Activated CD4-positive, alpha-beta T cell treated with anti-CD3 and anti-CD28 coated beads, Interleukin-2, amount 10 ng/mL, durations not matched to agents 24 days and 14 days (primary cell): ENCODE measurements at places on chromosomes 1 and 21. TPM values are rescaled to one million over a fixed set of nuclear protein-coding genes. Genes with fewer than 3 reads are reported as not detected.

Gene SAMD13
- total RNA-seq: 0.21 TPM in 1 of 2 replicates, not detected in the other

DNA sequence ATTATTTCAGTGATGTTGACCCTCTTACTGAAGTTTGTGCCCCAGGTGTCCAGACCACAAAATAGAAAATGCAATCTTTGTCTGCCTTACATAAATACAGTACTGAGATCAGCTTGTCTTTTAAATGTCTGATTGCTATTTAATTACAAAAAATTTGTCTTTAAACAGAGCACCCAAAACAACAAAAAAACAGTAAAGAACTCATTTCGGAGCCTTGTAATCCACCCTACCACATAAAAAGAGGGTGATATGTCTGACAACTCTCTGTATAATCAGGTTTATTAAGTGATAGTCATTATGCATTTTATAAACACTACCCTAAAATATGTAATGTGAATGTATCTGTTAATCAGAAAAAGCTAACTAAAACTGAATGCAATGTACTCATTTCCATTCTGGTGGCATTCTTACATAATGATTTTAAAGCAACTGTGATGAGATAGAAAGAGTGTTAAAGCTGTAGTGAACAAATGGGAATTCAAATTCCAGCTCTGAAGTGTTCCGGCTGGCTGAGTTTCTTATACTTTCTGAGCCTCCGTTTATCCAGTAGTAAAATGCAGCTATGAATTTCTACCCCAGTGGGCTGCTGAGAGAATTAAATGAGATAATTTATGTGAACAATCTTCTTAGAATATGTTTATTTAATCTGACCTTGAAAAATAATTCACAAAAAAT is 486.6 kb downstream of the USP25 start:
- H3K36me3 ChIP-seq: no peaks in the 10 kb centered on the region
- no peaks in the 10 kb centered on the region for H3K4me1 ChIP-seq
- no peak overlapping the region for H3K4me3 ChIP-seq

DNA sequence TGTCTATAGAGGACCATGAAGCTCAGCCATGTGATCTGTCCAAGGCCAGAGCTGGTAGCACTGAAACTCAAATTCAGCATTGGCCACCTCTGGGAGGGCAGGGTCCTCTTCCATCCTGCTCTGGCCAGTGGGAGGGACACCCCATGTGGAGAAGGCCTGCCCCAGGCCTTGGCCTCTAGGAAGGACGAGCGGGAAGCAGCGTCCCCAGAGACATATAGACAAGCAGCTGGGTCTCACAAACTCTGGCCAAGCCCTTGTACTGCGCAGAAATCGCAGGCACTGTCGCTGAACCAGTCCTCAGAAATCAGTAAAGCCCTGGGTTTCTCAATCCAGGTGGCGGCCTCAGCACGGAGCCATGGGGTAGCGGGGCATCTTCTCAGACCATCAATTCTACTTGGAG is 180.7 kb downstream of the HIVEP3 start:
- H3K36me3 ChIP-seq: no peaks in the 10 kb centered on the region
- no peaks in the 10 kb centered on the region for H3K27me3 ChIP-seq
- no peak for DNase-seq
- peak overlapping the region; percentile 32 for H3K4me3 ChIP-seq
- H3K27ac ChIP-seq: peak overlapping the region; percentile 94

- H3K4me3 ChIP-seq: peak overlapping the region; percentile 54
- H3K4me1 ChIP-seq: peaks cover 15% of the 10 kb centered on the region
- DNase-seq: peak; percentile 64
Measured at GRCh38 chr21:46297338-46298271, 11.5 kb downstream of the YBEY start.

- H3K27ac ChIP-seq: no peak overlapping the region
- peaks cover 23% of the 10 kb centered on the region for H3K27me3 ChIP-seq
- no peak overlapping the region for H3K4me3 ChIP-seq
Measured at GRCh38 chr1:97999320-97999719, 78.5 kb upstream of the DPYD start.

Gene SZT2
- total RNA-seq: 54.0 and 56.2 TPM in 2 replicates
